Stimulated activated CD8-positive, alpha-beta memory T cell treated with anti-CD3 and anti-CD28 coated beads, Interleukin-4, amount 100 ng/mL, for 1 hour (primary cell): ENCODE measurements at places on chromosomes 12 and 14.

- no peak for DNase-seq
Measured at GRCh38 chr12:56877195-56878009, 56.8 kb downstream of the SDR9C7 start.

DNA sequence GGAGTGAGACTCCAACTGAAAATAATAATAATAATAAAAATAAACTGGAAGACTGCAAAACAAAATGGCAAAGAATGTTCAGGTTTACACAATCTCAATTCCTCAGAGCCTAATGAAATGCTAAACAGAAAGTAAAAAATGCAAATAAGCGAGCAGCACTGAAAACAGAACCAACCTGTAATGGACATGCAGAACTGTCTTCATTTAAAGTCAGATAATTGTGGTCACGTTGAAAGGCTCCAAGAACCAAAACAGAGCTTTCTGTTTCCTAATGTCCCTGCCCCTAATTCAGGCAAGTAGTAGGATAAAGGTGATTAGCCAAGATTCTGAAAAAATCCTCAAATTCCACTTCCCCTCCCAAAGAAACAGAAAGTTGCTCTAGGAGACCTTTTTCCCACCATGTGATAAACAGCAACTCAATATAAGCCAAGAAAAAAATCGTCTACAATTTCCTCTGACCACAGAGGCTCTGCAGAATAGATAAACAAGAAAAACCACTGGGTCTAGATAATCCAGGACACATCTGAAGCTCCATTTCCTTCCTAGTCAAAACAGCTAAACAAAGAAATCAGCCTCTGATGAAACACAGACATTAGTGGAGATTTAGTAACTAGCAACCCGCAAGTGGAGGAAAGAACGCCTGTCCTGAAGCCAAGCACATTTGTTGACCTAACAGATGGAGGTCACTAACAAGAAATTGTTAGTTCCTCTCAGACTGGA is 3.0 kb downstream of the MIS18BP1 start:
- no peak for DNase-seq

DNA sequence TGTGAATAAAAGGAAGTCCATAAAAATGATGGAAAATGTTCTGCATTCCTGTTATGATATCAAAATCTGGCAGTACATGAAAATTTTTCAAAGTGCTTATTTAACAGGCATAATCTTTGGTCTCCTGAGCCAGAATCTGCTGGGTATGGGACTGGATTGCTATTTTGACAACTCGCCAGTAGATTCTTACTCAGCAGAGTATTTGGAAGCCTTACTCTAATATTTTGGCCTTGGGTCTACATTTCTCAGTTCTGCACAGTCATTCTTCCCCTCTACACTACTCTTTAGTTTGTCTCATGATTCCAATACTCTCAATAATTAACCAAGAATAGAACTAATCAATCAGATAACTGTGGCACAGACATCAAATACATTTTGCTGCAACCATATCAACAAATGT is 1.1 kb upstream of the SLCO1B1 start:
- no peak for DNase-seq

DNA sequence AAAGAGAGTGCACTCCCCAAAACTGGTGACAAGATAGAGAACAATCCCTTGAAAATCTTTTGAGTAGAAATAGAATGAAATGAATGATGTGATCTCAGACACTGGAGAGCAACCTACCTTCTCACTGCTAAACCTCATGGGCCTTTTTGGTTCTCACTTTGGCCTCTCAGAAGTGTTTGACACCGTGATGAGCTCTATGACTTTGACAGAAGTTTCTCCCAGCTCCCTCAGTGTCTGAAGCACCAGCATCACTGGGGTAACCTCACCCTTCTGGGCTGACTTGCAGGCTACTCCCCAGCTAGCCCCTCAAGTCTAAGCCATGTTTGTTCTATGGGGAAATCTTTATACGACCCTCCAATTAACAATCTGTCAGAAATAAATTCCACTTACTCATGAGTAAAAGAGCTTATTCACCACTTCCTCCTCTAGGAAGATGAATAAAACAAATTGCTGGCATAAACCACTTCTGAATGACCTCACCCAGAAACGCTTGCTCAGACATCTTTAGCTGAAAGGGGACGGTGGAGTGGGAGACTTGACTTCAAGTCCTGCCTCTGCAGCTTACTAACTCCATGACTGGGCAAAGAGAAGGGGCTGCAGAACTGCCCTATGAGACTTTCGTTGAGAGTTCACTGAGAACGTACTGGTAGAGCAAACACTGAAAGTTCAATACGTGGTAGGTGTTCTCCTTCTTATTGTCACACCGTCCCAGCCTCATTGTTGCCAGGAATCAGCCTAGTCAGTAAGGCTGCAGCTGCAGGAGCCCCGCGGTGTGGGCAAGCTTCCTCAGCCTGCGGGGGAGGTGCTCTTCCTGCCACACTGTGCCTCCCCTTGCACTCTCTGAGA is 46.5 kb downstream of the ST8SIA1 start:
- no peak for DNase-seq

- DNase-seq = no peak
Measured at GRCh38 chr14:89724628-89724960, 229.9 kb downstream of the EFCAB11 start.

DNA sequence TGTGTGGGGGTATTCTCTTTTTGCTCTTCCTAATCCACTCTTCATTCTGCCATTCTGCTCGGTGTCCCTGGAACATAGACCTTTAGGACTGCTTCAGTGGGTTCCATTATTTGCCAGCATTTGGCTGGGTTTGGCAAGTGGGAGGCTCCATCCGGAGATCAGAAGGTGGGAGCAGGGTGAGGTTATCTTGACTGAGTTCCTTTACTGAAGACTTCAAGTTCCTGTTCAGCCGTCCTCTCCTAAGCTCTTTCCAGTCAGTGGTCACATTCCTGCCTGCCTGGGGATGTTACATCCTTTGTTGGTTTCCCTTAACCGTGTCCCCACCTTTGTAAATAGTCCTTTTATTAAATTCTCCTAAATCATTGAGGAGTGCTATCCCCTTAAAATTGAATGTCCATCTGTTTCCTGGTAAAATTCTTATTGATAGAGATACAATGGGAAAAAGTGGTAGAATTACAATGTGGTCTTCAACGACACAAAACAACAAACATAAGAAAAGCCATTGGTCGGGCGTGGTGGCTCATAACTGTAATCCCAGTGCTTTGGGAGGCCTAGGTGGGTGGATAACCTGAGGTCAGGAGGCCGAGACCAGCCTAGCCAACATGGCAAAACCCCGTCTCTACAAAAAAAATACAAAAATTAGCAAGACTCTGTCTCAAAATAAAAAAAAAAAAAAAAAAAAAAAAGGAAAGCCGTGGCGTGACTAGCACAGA is 5.0 kb upstream of the MIA2 start:
- DNase-seq = no peak

GRCh38 chr12:131984334-131984733 is 34.6 kb downstream of the EP400 start:
- DNase-seq = no peak

GRCh38 chr12:56884421-56884820 is 49.8 kb downstream of the SDR9C7 start:
- DNase-seq = no peak

DNA sequence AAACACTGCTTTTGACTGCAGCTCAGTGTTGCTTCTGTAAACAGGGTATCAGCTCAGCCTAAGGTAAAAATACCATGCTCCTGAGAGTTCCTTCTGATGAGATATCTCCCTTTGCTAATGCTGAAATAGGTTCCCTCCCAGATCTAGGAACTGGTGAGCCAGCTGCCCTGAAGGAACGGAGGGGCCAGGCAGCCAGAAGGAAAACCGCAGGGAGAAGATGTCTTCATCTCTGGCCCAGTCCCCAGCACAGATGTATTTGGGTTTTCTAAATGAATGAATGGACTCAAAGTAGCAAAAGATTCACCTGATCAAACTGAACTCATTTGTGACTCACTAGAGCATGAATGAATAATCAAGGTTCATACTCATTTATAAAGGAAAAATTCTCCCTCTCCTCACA is 247.8 kb downstream of the MSRB3 start:
- DNase-seq = no peak

DNA sequence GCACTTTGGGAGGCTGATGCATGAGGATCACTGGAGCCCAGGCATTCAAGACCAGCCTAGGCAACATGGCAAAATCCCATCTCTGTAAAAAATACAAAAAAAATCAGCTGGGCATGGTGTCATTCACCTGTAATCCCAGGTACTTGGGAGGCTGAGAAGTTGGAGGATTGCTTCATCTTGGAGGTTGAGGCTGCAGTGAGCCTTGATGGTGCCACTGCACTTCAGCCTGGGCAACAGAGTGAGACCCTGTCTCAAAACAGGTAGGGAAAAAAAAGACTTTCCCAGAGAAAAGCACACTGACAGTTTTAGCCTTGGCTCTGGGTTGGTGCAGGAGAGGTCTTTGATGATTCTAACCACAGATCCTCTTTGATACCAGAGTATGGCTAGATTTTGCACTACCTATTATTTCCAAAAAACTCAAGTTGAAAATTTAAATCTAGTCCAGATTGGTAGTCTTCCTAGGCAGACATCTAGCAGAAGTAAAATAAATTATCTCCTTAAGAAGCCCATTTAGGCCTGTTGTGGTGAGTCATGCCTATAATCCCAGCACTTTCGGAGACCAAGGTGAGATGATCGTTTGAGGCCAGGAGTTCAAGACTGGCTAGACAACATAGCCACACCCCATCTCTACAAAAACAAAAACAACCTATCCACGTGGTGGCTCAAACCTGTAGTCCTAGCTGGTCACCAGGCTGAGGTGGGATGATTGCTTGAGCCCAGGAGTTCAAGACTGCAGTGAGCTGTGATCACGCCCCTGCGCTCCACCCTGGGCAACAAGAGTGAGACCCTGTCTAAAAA is 18.6 kb downstream of the LARP4 start:
- no peak for DNase-seq

DNA sequence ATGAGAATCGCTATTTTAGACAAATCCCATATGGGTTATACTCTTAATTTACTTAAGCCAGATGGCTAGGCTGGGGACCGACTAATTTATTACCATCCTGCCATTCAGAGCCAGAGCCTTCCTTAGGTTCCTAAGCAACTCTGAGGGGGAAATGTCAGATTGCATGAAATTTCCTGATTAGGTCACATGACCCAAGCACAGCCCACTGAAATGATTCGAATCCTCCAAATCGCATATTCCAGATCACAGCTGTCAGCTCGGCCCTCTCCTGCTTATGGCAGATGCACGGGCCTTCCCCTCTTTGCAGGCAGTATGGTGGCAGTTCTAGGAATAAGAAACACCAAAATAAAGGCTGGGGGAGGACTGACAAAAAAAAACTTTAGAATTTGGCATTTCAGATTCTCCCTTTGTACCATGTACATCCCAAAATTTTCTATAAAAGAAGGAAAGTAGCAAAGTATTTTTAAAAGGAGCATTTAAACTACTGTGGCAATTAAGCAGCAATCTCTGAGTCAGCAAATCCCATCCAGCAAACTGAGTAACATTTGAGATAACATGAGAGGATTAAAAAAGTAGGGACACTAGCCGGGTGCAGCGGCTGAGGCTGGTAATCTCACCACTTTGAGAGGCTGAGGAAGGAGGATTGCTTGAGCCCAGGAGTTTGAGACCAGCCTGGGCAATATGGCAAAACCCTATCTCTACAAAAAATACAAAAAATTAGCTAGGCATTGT is 30.5 kb upstream of the NUDT4 start:
- DNase-seq = no peak

- DNase-seq = no peak
Measured at GRCh38 chr14:91405724-91406435, 11.7 kb downstream of the CCDC88C start.

- DNase-seq = no peak
Measured at GRCh38 chr12:76927170-76927784, 48.5 kb upstream of the CSRP2 start.

- no peak for DNase-seq
Measured at GRCh38 chr12:15435597-15435996, 113.3 kb downstream of the PTPRO start.

DNA sequence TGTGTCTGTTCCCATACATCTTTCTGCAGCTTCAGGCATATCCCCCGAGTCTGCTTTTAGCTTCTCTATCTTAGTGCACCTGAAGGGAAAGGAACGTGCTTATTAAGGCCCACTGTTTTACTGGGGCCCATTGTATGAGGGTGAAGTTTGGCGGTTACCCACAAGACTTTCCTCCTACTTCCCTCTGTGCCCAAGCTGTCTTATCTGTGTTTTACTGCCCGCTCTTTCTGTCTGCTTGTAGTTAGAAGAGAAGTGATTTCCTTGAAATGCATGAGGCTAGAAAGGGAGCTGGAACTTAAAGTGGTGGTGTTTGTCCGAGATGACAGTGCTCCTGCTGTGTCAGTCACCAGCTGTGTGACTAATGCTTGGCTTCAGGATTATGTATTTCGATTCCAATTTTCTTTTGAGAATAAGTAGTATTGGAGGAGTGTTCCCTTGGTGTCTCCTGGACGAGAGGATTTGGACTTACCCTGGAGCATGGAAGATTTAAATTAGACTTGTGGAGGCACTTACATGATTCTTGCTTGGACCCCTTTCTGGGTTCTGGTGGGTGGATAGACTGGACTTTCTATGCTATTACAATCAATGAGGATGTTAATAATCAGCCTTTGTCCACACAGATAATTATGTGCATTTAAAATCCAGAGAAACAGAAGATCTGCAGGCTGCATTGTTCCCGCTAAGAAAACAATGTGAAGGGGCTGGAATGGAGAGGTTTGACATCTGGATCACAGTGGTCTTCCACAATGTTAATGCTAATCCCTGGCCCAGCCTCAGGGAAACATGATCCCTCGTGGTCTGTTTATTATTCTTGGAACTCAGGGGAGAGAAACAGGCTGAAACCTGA is 13.9 kb upstream of the KRT86 start:
- no peak for DNase-seq

DNA sequence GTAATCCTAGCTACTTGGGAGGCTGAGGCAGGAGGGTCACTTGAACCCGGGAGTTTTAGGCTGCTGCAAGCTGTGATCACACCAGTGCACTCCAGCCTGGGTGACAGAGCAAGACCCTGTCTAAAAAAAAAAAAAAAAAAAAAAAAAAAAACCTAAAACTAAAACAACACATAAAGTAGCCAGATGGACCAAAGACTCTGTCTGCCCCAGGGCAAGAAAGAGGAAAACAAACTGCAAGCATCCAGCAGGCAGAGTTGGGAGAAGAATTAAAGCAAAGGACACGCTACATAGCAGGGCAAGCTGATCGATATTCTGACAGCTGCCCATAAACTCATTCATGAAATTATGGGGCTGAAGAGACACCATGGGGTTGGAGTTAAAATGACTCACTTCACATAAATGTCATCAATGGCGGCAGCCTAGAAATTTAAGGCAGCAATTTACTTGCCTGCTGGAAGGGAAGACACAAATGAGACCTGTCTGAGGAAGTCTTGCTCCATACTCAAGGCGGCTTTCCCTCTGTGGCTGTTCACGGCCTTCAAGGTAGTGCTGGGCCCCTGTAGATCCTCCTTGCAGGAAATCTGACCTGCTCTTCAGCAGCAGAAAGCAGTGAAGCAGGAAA is 259.1 kb upstream of the FKBP4 start:
- DNase-seq = no peak
